ENCODE measurements at places on chromosomes 7 and 10.

- DNase-seq = no peak
Measured at GRCh38 chr7:138370956-138371355, 89.1 kb upstream of the TRIM24 start.

DNA sequence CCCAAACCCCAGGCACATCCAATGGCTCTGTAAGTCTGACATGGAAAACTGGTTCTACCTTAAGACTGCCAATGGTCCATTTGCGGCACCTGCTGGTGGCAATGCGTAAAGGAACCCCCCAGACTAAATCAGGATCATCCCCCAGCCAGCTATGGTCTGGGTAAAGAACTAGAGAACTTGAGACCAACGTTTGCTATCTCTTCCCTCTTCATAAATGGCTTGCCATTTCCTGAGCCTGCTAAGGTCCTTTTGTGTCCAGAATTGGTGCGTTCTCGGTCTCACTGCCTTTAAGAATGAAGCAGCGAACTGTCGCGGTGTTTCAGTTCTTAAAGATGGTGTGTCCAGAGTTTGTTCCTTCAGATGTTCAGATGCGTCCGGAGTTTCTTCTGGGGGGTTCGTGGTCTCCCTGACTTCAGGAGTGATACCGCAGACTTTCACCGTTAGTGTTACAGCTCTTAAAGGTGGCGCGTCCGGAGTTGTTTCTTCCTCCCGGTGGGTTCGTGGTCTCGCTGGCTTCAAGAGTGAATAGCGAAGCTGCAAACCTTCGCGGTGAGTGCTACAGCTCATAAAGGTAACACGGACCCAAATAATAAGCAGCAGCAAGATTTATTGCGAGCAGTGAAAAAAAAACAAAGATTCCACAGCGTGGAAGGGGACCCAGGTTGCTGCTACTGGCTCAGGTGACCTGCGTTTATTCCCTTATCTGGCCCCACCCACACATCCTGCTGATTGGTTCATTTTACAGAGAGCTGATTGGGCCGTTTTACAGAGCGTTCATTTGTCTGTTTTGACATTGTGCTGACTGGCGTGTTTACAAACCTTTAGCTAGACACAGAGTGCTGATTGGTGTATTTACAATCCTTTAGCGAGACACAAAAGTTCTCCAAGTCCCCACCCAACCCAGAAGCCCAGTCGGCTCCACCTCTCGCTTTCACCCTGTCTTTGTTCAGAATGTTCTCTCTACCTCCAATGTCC lies 95.4 kb downstream of the ELMO1 start:
- peak; percentile 51 for DNase-seq

DNA sequence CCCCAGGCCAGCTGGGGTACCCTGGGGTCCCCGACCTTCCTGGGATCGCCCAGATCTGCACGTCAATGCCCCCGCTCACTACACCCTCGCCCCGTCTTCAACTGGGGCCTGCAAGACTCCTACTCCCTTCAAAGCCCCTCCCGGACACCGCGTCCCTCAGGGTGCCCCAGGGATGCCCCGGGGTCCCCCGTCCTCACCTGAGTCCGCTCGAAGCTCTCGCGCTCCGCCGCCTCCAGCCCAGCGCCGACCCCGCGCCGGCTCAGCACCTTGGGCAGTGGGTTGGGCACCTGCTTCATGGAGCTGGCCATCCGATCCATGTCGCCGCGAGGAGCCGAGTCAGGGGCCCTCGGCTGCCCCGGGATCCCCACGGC lies at the start of gene HIP1:
Gene HIP1, minus strand, starts transcription at position 338 of the 371 bp plus-strand sequence. Its CDS starts 21 bp downstream, at position 317.
- DNase-seq = no peak

- no peak for DNase-seq
Measured at GRCh38 chr10:80516506-80517075, 21.1 kb upstream of the SH2D4B start.

GRCh38 chr10:88687853-88688467 lies 18.1 kb upstream of the LIPK start:
- DNase-seq = no peak

DNA sequence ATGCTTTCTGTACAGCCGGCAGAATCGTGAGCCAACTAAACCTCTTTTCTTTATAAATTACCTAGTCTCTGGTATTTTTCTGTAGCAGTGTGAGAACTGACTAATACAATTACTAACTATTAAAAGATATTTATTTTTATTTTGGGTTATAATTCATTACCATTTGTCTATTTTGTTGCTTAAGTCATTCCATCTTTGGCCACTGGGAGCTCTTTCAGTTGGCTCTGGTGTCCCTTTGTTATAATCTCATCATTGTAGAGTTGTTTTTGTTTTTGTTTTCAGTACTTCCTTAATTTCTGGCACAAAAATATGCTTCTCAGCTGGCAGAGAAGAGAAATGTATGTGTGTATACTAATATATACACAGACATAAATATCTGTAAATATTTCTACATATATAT lies 807.9 kb upstream of the MBL2 start:
- no peak for DNase-seq

GRCh38 chr7:131265227-131265626 lies 62.4 kb upstream of the MKLN1 start:
- DNase-seq = no peak

DNA sequence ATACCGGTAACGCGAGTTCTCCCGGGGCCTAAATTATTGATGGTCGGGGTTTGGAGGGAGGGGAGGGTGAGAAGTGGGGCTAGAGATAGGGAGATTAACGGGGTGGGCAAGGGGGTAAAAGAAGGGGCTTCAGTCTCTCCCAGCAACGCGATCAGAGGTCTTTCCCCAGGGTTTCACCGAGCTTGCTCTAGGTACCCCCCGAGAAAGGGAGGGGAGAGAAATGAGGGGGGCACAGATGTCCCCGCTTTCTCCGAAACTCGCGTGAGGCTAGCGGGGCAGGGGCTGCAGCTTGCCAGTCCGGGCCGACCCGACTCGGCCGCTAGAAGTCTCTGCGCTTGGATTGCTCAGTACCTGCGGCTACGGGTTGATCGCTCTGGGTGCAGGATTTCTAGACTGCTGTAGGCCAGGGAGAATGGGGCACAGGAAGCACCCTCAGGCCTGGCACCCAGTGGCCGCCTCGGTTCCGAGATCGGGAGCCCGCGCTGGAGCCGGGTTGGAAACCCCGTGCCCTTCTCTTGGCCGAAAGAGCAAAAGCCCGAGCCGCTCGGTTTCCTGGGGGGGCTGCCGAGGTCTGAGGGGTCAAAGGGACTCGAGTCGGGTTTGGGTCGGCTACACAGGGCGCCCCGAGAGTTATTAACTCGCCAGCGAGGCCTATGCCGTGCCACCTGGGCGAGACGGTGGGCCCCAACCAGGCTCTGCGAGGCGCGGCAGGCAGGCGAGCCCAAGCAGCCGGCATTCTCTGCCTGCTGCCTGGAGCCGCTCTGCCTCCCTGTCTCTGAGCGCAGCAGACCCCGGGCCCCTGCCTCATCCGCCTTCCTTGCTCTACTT lies 3.1 kb downstream of the PAX2 start:
- no peak for DNase-seq

- no peak for DNase-seq
Measured at GRCh38 chr10:29636178-29636577, 1.4 kb upstream of the SVIL start.

GRCh38 chr10:96440361-96441292 lies 73.1 kb downstream of the TLL2 start:
- no peak for DNase-seq

DNA sequence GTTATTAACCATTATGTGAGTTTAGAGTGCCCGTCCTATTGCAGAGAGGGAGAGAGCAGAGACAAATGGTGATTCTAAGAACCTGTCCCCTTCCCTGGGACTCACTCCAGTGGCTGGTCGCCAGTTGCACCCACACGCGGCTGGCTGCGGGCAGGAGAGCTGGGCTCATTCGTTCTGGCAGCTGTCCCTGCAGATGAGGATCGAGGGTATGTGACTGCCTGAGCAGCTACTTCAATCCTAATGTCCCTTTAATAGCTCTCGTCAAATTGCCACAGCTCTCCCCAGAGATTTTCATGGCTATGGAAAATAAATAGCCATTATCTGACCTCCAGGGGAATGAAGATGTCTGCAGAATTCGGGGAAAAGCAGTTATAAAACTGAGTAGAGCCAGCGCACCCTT lies 41.6 kb downstream of the RBM28 start:
- DNase-seq = no peak

- DNase-seq = no peak
Measured at GRCh38 chr7:85392326-85392725, 205.5 kb upstream of the SEMA3D start.

- DNase-seq = no peak
Measured at GRCh38 chr10:110029450-110029849, 21.7 kb downstream of the ADD3 start.

GRCh38 chr10:114426476-114426875 lies 22.2 kb upstream of the AFAP1L2 start:
- DNase-seq = no peak

DNA sequence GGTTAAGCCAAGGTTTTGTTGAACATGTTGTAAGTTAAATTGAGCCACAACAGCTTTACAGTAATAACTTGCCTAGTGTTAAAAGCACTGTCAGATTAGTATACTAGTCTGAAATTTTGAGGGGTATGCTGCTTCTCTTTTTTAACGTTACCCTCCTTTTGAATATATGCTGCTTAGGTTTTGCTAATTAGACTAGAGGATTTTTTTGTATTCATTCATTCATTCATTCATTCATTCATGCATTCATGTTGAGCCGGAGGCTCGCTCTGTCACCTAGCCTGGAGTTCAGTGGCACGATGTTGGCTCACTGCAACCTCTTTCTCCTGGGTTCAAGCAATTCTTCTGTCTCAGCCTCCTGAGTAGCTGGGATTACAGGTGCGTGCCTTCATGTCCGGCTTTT lies 24.7 kb downstream of the DNAJB6 start:
- no peak for DNase-seq

DNA sequence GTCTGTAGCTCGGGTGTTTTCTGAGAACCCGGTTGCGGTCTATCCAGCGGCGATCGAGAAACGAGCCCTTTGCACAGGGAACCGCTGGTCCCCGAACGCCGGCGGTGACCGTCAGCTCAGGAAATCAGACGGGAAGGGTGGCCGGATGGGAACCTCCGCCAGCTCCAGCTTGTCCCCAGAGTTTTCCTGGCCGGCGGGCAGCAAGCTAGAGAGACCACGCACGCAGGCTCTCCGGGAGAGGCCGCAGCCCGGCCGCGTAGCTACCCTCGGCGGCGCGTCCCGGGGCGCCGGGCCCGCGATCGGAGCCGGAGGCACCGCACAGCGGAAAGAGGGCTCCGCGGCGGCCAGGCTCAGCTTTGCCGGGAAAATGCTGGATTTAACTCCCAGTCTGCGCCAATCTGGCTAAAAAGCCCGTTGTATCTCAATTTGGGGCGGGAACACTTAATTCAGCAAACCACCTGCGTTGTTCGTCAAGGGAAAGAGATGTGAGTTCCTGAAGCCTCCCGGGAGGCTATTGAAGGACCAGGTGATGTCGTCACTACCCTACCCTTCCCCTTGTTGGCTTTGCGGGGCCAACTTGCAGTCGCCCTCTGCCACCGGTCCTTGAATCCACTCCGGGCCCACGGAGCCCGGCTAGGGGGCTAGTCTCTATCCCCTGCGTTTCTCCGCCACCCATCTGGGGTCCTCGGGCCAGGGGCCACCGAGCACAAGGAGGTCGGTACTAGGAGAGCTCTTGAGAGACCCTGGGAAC lies 859 bp upstream of the CH25H start:
- no peak for DNase-seq

GRCh38 chr7:132004529-132004928 lies 448.1 kb upstream of the PODXL start:
- no peak for DNase-seq

DNA sequence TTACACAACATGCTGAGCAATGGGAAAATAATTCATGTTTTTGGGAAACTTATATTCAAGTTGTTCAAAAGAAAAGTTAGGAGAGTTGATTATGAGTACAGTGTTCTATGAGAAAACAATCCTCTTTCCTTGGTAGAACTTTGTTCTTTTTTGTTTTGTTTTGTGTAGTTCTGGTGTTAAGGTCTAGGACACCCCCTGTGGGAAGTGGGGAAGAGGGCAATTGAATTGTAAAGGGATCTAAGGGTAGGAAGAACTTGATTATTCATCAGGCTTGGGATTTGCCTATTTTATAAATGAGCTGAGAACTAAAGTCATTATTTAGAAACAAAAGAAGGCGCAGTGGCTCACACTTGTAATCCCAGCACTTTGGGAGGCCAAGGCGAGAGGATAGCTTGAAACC lies 25.9 kb upstream of the CDK13 start:
- no peak for DNase-seq

GRCh38 chr10:25493122-25493893 lies 318.5 kb downstream of the GPR158 start:
- DNase-seq = no peak

DNA sequence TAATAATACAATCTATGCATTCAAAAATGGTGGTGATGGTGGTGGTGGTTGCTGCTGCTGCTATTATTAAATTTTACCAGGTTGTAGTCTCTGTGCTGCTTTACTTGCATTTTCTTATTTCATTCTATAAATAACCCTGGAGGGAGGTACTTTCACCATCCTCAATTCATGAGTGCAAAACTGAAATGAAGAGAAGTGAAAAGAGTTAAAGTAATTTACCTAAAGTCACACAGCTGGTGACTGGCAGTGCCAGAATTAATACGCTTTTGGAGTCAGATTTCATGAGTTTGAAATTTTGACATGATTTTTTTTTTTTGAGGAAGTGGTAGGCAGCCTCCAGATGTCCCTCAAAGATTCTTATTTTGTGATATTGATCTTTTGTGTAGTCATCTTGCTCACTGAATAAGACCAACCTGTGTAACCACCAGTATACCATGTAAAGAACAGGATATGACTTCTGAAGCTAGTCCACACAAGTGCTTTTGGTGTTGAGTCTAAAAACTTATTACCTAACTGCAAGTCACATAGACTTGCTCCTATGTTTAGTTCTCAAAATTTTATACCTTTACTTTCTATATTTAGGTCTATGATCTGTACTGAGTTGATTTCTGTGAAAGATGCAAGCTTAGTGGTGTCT lies 218.8 kb downstream of the ZWINT start:
- no peak for DNase-seq

Data from T-helper 9 cell (primary cell).